ENCODE measurements at places on chromosomes 5 and 9.

GRCh38 chr9:3809724-3810123, 283.9 kb upstream of the RFX3 start:
- no peak for DNase-seq

DNA sequence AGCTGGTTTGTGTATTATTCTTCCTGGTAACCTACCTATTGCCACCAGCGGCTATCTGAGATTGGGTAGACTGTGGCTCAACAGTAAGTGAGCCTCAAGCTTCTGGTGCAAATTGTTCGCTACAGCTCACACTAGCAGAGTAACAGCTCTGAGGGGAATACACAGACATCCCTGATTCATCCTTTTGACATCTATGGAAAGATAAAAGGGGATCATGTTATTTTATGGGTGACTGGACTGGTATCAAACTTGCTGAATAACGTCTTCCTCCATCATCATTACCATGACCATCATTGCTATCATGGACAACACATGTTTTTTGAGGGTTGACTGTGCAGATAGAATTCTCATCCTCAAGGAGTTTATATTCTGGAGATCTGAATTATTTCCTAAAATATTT, 129.6 kb downstream of the PIK3R1 start:
- DNase-seq = no peak

GRCh38 chr5:7745882-7746610, 104.9 kb downstream of the CFAP90 start:
- DNase-seq = no peak

- no peak for DNase-seq
Observed at GRCh38 chr5:3190433-3190832, 405.2 kb upstream of the IRX1 start.

DNA sequence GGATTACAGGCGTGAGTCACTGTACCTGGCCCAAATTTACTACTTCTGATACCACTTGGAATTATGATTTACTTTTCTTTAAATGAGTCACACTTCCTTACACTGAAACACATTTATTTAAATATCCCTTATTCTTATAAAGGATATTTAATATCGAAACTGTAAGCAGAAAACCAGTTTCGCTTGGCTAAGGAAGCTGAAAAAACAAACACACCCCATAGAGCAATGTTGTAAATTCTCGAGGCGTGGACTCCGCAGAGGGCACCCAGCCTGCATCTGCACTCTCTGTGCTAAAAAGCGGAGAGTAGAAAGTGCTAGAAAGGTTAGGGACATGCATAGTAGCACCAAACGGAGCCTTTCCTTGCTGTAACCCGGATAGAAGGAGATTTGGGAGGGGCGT, 86.5 kb downstream of the HMCN2 start:
- DNase-seq = no peak

DNA sequence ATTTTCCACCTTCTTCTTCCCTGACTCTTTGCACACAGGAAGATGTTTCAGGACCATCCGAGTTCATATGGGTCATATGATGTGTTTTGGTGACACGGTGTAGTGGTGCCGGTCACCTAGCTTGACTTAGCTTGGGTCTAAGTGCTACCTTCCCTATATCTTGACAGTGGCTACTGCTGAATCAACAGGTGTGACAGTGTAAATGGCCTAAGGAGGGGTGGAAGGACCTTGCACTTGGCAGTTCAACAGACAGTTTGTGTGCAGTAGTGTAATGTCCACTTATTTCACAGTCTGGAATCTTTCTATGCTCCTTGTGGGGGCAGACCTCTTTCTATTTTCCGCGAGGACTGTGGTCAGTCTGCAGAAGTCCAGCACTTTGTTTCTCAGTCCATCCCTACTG, 43.8 kb downstream of the CARTPT start:
- DNase-seq = no peak

GRCh38 chr5:93130624-93131490, 450.2 kb downstream of the NR2F1-AS1 start:
- DNase-seq = no peak

- DNase-seq = no peak
Observed at GRCh38 chr9:114790521-114790920, 15.3 kb downstream of the TNFSF15 start.

DNA sequence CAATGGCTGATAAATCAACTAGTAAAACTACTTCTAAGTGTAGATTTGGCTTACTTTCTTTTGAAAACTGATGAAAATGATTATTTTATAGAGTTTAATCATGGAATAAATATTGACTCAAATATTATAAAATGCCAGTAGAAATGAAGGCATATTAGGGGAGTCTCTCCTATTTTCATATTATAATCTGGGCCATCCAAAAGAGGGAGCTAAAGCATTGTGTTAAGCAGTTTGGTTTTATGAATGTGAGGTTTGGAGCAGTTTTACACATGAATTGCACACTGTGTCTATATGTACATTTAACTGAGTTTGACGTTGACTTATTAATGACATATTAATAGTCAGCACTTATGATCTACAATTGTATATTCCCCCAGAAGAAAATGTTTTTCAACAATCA, 17.4 kb downstream of the CDH9 start:
- no peak for DNase-seq

GRCh38 chr9:87944682-87945081, 26.9 kb downstream of the SPATA31C1 start:
- no peak for DNase-seq

GRCh38 chr9:109934857-109935215, 154.8 kb downstream of the PALM2AKAP2 start:
- no peak for DNase-seq

DNA sequence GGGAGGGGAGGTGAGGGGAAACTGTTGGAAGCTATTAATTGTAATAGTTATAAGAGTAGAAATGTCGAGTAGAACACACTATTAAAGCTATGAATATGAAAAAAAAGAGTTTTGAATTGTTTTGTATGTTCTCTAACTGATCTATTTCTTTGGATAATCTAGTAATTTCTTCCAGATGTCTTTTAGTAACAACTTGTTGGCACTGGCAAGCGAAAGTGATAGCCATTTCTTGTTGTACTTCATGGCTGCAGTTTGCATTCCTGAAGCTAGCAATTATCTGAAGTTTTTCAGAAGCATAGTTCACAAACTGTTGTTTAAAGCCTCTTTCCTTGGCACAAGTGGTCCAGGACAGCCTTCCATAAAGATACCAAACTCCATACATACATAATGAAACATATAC, 49.4 kb upstream of the SPATA31C2 start:
- DNase-seq = no peak

DNA sequence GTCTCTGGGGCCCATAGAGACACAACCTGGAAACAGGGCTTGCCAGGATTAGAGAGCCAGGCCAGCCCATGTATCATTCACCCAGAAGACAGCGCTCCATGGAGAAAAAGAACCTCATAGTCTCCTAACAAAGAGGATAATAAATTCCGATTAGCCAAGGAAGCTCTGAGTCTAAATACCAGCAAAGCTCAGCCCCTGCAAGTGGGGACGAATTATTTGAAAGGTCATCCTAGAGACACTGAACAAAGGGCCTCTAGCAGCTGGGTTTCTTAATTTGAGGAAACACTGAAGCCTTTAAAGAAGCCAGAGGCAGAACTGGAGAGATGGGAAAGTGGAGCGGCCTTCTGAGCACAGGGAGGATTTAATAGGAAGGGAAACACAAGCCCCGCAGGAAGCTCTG, 287.1 kb upstream of the ZNF462 start:
- DNase-seq = no peak

GRCh38 chr5:103532086-103532734, 30.4 kb downstream of the NUDT12 start:
- no peak for DNase-seq

DNA sequence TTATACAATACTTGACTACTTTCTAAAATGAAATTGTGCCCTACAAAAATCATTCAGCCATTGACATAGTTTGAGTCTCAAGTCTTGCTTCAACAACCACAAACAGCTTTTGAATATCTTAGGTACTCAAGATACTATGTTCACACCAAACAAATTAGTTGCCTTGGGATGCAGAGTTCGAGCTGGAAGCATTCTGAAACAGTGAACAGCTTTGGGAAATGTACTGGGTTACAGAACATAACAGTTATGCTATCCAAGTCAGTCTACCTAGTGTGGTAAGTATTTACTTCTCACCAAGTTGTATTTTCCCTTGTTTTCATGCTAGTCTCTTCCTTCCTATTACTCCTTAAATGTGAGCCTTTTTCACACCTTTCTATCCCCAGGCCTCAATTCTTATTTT, 143.2 kb downstream of the SSBP2 start:
- no peak for DNase-seq

DNA sequence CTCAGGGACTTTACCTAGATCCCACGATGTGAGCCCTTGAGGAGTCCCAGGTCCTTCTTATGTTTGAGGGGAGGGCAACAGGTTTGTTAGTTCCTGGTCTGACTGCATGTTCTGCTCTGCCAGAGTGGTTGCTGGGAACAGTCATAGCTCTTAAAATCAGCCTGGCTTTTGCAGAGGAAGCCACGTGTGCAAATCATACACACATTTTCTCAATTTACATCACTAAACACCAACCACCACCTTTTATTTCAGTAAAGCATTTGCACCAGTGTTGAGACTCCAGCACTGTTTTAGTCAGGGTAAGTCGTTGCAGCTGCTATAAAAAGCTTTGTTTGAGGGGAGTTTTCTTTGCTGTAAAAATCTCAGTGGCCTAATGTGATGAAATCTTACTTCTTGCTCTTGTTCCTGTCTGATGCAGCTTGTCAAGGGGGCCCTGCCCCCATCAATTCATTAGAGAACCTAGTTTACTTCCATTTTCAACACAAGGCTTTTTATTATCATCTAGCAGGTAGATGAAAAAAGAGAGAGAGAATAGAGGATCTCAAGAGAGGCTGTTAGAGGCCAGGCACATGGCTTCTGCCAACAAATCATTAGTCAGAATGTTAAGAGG, 70.3 kb upstream of the VCAN start:
- no peak for DNase-seq

DNA sequence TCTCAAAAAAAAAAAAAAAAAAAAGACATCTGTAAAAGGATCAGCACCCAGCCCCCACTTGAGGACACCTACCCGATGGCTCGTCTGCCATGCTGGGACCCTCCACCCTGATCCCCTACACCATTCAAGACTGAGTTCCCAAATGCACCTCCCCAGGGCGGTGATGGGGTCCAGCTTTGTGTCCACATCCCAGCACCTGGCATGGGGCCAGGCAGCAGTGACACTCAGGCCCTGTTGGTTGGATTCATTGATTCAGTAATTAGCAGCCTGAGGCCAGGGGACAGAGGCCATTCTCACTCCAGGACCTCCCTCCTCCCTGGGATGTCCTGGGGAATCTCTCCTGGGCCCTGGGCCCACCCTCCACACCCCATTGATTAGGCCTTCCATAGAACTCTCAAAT, 88.8 kb upstream of the RUFY1 start:
- no peak for DNase-seq

DNA sequence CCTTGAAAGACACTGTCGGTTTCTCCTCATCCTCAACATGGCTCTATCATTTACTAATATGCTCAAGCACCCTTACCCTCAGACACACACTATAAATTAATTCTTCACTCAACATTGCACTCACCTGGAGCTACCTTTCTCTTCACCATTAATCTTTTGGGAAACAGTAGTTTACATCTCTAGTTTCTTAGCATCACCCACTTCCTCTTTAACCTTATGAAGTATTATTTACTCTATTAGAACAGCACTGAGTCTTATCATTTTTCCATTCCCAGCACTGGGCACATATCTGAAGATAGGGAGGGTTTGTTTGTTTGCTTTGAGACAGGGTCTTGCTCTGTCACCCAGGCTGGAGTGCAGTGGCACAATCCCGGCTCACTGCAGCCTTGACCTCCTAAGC, 213.5 kb downstream of the SMARCA2 start:
- DNase-seq = no peak

- DNase-seq = no peak
Observed at GRCh38 chr5:141478321-141478945, 2.7 kb downstream of the PCDHGC3 start.

GRCh38 chr9:108445431-108446071, 410.2 kb downstream of the ACTL7B start:
- no peak for DNase-seq

DNA sequence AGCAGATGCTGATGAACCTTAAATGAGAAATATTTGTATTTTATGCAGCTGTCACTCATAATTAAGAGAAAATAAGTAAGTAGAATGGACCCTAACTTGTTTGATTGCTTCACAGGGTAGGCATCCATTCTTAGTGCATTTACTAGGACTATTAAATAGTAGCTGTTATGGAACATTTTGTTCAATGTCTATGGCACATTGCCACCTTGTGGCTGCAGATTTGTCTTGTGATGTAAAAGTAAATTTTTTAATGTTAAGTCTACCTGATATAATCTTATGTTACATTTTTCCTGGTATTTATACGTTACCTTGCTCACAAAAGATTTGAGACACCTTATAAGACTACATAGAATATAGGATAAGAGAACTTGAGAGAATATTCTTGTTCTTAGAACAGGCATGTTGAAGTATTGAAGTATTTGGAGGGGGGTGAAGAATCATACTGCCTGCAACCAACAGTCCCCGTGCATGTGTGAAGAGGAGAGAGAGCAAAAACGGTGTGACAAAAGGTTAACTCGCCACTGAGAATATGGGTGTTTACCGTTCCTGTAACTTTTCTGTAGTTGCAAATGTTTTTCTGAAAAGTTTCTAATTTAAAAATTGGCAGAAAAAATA, 161.1 kb downstream of the MAST4 start:
- DNase-seq = no peak

DNA sequence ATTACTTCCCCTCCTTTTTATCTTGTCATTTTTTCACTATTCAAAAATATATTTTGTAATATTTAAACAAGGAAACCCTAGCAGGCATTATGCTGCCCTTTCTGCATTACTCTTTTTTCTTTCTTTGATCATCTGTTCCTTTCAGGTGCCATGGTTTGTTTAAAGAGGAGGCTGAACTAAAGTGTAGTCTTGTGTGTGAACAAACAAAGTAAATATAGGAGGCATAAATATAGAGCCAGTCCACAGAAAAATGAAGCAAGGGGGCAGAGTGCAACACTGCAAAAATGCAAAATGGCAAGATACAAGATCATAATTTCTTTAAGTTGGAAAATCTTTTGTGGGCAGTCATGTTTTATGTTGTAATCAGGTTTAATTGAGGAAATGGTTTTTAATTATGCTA, 947.3 kb upstream of the COX7C start:
- DNase-seq = no peak

- no peak for DNase-seq
Observed at GRCh38 chr9:115591584-115591984, 473.6 kb upstream of the TNC start.

DNA sequence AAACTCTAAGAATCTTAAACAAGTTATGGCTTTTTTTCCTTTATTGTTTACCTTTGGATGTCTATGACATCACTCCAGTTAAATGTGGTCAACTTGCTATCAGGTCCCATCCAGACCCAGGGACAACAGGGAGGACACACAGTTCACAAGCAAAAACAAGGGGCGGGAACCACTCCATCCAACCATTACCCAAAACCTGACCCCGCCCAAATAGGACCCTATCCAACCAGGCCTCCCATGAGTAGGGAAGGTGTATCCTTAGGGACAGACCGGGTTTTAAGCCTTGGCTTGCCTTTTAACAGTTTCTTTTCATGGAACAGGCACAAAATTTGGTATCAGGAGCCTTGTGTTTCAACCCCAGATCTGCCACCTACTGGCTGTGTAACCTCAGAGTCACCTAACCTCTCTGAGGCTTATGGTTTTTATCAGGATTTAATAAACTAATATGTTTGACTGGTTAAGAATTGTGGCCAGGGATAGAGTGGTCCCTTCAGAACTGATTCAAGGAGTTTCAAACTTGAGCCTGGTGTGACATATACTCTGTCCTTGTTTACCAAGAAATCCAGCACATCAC, 127.7 kb upstream of the RAD23B start:
- no peak for DNase-seq

Measured in stimulated activated CD4-positive, alpha-beta T cell treated with anti-CD3 and anti-CD28 coated beads, Interleukin-1b, Interleukin-23, amount 100 ng/mL, for 1 hour (primary cell).